NCI-H1436 (cell line): ENCODE measurements at places on chromosomes 12 and 14.

DNA sequence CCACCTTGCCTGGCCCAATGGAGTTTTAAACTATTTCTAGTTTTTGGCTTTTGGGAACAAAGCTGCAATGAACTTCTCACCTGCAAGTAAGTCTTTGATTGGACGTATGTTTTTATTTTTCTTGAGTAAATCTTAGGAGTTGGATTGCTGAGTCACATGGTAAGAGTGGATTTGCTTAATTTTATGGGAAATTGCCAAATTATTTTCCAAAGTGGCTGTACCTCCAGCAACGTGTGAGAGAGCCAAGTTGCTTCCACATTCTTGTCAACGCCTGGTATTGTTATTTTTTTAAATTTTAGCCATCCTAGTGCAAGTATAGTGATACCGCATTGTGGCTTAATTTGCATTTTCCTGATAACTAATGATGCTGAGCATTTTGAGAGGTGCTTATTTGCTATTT, 136.6 kb downstream of the LMNTD1 start:
- DNase-seq: no peak

DNA sequence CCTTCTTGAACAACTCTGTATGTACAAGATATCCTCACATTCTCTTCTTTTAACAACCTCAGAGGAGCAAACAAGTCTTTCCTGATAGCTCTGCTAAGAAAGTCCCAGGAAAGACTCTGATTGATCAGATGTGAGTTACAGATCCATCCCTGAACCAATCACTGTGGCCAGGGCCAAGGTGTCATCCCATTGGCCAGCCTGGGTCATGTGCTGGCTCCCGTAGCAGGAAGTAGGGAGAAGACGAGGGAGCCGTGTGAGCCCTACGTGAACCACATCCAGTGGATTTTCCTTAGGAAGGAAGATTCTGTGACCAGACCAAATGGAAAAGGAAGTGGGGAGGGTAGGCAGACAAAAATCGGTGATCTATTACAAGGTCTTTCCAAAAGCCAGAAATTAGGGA, 5.6 kb downstream of the P2RX7 start:
- no peak for DNase-seq

DNA sequence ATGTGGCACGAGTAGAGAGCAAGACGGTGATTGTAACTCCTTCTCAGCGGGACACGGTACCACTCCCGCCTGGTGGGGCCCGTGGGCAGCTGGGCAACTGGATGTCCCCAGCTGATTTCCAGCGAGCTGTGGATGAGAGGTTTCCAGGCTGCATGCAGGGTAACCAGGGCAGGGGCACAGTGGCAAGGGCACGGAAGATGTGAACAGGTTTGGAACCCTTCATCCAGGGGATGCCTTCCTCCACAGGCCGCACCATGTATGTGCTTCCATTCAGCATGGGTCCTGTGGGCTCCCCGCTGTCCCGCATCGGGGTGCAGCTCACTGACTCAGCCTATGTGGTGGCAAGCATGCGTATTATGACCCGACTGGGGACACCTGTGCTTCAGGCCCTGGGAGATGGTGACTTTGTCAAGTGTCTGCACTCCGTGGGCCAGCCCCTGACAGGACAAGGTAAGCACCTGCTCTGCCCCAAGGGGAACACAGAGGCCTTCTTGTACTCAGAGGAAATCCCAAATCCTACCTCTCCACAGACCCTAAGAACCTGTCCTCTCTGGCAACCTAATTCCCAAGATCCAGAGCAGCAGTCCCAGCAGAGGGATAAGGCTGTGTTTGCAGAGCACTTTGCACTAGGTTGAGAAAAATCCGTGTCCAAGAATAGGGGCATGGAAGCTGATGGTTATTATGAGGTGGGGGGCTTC, 4.3 kb downstream of the PCK2 start:
- DNase-seq: no peak

DNA sequence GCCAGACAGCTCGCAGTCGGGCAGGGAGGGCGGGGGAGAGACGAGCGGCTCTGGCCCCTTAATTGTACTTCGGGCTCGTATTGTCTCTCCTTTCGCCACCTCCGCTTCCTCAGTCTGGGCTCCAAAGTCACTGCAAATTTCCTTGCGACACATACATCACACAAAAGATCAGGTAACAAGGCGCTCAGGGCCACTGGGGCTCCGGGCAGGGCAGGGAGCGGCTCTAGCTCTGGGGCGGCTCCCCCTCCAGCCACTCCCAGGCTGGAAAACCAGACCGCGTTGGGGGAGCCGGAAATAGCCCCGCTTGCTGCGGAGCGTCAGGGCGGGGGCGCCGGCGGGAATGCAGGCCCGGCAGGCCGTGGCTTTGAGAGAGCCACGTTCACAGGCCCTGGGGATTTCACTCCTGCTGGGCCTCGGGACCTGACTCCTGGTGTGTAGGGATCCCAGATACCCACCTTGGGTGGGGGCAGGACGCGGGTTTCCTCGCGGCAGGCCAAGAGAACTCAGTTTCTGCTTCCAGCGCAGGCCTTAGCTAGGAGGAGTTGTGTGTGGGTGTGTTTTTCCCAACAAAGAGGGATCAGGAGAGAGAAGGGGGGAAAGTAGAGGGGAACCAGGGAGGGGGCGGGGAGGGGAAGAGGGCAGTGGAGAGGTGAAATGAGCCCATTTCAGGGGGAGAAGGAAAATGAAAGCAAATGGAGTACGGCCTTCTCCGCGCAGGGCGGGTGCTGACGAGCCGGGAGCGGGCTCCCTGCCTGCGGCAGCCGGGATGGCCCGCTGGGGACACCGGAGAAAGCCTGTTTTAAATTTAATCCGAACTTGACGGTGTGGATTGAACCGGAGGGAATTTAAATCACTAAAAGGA, 4.4 kb upstream of the HOXC9 start:
- no peak for DNase-seq

- no peak for DNase-seq
Measured at GRCh38 chr14:85575617-85575898, 45.6 kb downstream of the FLRT2 start.

GRCh38 chr14:65239938-65240296, 137.6 kb upstream of the MAX start:
- no peak for DNase-seq

- no peak for DNase-seq
Measured at GRCh38 chr14:99524804-99525698, 43.8 kb downstream of the CCNK start.

DNA sequence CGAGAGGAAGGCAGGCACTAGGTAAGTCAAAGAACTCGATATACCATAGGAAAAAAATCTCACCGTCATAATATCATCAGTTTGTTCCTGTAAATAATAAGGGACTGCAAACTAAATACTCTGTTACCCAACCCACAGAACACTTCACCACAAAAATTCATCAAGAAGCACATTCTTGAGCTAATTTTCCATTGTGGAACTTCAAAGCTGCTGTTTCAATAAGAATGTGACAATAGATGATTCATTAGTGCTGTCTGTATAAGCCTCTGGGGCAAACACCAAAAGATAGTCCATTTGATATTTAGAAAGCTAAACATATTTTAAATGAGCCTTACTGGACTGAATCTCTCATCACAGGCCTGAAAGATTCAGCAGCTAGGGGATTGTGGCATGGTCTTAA, 219.4 kb downstream of the KSR2 start:
- DNase-seq: no peak

GRCh38 chr14:105326891-105327694, 12.5 kb downstream of the PACS2 start:
- DNase-seq: no peak

DNA sequence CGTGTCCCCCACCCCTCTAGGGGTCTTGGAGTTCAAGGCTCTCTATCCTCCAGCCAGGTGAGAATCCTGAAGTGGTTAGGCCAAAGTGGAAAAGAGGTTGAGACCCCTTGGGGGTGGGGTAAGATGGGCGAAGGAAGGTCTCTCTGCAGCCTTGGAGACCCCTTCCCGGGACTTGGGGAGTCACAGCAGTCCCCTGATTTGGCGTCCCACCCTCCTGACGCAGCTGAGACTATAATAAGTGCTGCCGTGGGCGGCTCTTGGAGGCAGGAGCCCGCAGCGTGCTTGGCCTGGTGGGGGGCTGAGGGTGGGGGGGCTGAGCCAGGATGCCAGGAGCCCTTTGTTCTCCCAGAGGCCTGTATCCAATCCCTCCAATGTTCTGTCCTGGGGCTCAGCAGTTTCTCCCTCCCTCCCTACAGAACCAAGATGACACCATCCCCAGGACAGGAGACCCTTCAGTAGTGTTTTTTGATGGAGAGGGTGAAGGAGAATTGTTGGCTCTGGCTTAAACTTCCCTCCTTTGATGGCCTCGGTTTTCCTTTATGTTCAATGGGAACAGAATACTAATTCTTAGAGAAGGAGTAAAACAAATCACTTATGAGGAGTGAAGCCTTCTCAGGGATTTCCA, 1.5 kb upstream of the AGAP2 start:
- DNase-seq: no peak

- no peak for DNase-seq
Measured at GRCh38 chr12:3455312-3455711, 35.7 kb upstream of the PRMT8 start.

DNA sequence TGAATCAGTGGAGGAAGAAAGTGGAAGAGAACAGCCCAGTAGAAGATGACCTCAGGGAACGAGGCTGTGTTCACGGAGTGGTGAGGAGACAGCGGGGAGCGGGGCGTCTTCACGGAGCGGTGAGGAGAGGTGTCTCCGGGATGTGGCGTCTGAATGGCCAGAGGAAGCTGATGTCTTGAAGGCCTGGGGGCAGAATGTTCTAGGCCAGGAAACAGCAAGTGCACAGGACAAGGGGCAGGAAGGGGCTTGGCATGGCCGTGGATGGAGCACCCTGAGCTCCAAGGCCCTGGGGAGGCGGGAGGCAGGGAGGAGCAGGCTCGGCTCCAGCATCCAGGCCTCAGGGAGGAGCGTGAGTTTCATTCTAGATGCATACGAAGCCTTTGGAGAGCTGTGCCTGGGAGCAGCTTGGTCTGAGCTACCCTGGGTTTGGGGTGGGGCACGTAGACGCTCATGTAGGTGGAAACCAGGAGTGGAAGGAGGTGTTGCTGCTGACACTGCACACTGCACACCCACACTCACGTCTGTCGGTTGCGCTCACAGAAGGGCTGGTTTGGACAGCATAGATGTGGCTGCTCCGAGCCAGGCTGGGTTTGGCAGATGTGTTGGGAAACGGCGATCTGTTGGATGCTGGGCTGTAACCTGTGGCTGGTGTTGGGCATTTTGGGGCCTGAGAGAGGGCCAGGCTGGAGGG, 131.6 kb downstream of the ADGRD1 start:
- DNase-seq: no peak

DNA sequence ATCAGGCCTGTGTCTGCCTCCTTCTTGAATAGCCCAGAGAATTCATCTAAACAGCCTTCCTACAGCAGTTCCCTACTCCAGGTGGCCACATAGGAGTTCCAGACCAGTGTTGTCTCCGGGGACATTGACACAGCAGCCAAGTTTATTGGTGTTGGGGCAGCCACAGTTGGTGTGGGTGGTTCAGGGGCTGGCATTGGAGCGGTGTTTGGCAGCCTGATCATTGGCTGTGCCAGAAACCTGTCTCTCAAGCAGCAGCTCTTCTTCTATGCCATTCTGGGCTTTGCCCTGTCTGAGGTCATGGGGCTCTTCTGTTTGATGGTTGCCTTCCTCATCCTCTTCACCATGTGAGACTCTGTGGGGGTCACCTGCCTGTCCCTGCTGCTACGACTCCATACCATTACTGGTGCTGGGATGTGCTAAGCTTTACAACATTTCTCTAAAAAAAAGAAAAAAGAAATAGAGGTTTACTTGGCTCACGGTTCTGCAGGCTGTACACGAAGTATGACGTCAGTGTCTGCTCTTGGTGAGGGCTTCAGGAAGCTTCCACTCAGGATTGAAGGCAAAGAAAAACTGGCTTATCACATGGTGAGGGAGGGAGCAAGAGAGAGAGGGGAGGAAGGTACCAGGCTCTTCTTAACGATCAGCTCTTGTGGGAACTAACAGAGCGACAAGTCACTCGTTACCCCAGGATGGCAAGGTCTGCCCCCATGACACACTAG, 57.5 kb downstream of the CHST11 start:
- no peak for DNase-seq

GRCh38 chr12:112517730-112518364, 99.1 kb downstream of the PTPN11 start:
- DNase-seq: no peak

DNA sequence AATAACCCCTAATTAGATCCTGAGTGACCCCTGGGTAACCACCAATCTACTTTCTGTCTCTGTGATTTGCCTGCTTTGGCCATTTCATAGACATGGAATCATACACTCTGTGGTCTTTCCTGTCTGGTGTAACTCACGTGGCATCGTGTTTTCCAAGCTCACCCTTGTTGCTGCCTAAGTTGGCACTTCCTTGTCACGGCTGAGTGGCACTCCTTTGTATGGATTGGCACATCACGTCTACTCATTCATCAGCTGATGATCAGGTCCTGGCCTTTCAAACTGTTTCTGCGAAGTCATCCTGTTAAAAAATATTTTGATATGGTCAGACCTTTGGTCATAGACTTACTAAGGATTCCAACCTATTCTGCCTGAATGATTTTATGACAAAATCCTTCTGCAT, 87.7 kb downstream of the GLT1D1 start:
- no peak for DNase-seq

GRCh38 chr12:112018571-112019237, 5.5 kb downstream of the ERP29 start:
- DNase-seq: no peak

DNA sequence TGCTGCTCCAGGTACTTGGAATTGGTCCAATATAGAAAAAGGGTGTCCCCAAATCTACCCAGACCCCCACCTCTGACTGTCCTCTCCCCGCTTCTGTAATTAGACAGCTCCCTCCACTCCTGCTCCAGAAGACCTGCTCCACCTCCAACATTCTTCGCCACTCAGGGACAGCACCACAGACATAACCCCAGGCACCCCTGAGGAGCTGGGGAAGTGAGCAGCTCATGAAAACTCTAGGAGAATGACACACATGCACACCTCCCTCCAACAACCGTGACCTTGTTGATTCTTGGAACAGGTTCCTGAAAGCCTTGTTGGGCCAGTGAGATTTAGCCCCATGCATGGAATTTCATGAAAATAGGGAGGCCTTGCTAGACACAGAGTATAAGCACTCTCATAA, 8.2 kb downstream of the KRT4 start:
- DNase-seq: no peak

DNA sequence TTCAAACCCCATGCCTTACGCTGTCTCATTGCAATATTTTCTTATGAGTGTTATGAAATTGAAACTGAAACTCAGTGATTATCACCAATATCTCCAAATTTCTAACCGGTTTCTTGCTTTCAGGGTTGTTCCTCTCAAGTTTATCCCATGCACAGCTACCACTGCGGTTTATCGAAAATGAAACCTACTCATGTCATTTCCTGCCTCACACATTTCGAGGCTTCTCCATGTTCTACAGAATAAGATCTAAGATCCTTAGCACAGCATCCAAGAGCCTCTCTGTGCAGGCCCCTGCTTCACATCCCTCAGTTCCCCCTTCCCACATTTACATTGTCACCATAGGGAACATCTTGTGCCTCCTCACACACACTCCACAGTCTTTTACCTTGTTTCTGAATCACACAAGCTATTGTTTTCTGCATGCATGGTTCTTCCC, 45.5 kb upstream of the FAR2 start:
- no peak for DNase-seq

- no peak for DNase-seq
Measured at GRCh38 chr12:13347241-13348043, 150.9 kb downstream of the EMP1 start.
